ENCODE measurements at places on chromosomes 2 and 18. TPM values are rescaled to one million over a fixed set of nuclear protein-coding genes. Genes with fewer than 3 reads are reported as not detected.

Gene UGT1A10
- not detected for total RNA-seq

Gene LGALSL
- total RNA-seq = 0.34 TPM

Gene SP140
- total RNA-seq = 2.0 TPM

Gene GALNT3
- 0.59 TPM for total RNA-seq

Gene GORASP2
- total RNA-seq = 58.6 TPM

Gene CCDC178
- total RNA-seq = not detected

Gene CNOT9
- 138 TPM for total RNA-seq

Gene AQP12B
- total RNA-seq = not detected

Gene PXDN
- 115 TPM for total RNA-seq

Gene THUMPD2
- 8.9 TPM for total RNA-seq

- DNase-seq = peak; percentile 57
Measured at GRCh38 chr2:174336501-174337336, 2.0 kb downstream of the SP9 start.

GRCh38 chr18:78652001-78652545 is 327.5 kb upstream of the SALL3 start:
- no peak for DNase-seq

DNA sequence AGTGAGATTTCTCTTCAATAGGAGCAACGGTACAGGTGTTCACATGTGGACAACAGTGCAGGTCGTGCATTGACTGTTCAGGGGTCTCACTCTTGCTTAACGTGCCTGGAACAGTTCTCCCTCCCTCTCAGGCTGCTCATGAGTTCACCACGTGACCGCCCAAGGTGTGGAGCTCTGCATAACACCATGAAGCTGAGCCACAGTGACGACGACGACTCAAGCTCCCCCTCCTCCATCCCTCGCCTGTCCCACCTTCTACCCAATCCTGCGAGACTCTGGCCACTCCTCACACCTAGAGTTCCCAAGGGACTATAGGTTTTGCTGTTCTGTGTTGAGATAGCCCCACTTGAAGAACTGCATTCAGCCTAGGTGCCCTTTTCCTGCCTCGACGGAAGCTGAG is 42.8 kb downstream of the STK25 start:
- no peak for DNase-seq

DNA sequence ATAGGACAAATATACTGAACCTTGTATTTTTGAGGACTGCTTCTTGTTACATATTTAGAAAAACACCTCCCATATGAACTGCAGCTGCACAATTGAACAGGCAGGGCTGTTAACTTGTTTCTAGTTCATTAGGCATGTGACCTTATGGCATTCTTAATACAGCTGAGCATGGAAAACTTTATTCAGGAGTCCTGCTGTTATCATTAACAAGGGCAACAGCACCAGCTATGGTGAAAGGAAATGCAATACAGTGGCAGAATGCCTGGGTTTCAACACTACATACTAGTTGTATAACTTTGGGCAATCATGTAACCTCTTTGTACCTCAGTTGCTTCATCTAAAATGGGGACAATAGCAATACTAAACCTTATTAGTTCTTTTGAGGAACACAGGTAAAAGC is 71.8 kb downstream of the GDF7 start:
- DNase-seq = no peak

GRCh38 chr2:190842606-190843104 is 38.0 kb upstream of the GLS start:
- no peak for DNase-seq

- DNase-seq = no peak
Measured at GRCh38 chr18:27983780-27984179, 193.2 kb downstream of the CDH2 start.

- no peak for DNase-seq
Measured at GRCh38 chr2:206092297-206092696, 6.3 kb upstream of the INO80D start.

- DNase-seq = peak; percentile 31
Measured at GRCh38 chr2:9430316-9431293, 7.2 kb downstream of the CPSF3 start.

- DNase-seq = no peak
Measured at GRCh38 chr2:3272761-3273160, 104.9 kb downstream of the EIPR1 start.

- DNase-seq = peak; percentile 74
Measured at GRCh38 chr2:45009928-45010701, 863 bp upstream of the SIX2 start.

DNA sequence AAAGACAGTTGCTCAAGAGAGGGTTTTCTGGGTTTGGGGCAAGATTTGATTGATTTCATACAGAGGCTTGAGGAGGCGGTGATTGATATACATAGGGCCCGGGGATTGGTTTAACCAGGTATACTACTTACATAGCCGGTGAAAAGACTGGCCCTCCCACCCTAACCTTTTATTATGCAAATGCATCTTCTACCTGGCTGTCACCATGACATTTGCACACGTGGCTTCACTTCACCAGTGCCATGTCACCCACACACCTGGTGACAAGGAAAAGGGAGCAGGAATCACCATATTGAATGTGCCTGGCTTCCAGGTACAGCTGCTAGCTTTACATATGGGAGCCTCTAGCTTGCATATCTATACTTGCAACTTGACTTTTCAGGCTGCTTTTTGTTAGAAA is 9.7 kb downstream of the ERMN start:
- no peak for DNase-seq

GRCh38 chr2:88099798-88100488 is 27.9 kb downstream of the FABP1 start:
- peak; percentile 2 for DNase-seq

- DNase-seq = no peak
Measured at GRCh38 chr2:109264595-109265328, 135.8 kb downstream of the SH3RF3 start.

GRCh38 chr2:38269421-38269820 is 107.7 kb downstream of the ATL2 start:
- peak; percentile 28 for DNase-seq

DNA sequence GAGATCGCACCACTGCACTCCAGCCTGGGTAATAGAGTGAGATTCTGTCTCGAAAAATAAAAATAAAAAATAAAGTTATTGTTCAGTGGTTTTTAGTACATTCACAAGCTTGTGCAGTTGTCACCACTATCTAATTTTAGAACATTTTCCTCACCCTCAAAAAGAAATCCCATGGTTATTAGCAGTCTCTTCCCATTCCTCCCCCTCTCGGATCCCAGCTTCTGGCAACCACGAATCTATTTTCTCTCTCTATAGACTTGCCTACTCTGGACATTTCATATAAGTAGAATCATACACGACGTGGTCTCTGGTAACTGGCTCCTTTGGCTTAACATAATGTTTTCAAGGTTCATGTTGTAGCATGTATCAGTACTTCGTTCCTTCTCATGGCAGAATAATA is 38.6 kb downstream of the CABLES1 start:
- no peak for DNase-seq

DNA sequence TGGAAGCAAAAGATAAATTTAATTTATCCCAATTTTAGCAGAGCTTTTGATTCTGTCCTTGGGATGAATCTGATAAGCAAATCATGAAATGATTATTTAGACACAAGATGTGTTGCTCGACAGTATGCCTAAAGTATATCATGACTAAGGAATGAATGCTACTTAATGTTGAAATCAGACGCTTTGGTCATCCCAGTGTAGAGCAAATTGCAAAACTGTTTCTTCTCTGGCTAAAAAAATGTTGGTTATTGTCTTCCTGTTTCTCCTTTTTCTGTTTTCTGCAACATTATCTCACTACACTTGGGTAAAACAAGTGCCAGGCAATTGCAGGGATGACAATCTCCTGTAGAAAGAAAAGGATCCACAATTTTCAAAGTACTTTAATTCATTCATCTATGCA is 66.4 kb downstream of the BABAM2 start:
- DNase-seq = peak; percentile 38

- DNase-seq = no peak
Measured at GRCh38 chr2:3399829-3400228, 20.3 kb downstream of the TRAPPC12 start.

DNA sequence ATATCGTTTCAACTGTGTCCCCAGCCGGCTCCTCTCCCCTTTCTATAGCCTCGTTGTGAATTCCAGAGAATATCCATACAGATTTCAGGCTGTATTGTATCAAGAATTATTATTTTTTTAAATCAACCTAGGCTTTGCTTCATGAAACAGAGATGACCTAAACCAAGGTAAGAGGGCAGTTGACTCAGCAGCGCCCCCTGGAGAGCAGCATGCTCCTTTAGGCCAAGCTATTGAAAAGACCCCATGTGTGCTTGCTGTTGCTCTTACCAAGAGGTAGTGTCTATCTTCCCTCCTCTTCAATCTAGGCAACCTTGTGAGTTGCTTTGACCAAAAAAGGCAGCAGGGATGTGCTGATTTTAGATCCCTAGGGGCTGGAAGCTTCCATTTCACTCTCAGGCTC is 426.7 kb upstream of the SMIM21 start:
- no peak for DNase-seq

- DNase-seq = peak; percentile 78
Measured at GRCh38 chr18:49048396-49049020, 97.7 kb upstream of the SMAD7 start.

DNA sequence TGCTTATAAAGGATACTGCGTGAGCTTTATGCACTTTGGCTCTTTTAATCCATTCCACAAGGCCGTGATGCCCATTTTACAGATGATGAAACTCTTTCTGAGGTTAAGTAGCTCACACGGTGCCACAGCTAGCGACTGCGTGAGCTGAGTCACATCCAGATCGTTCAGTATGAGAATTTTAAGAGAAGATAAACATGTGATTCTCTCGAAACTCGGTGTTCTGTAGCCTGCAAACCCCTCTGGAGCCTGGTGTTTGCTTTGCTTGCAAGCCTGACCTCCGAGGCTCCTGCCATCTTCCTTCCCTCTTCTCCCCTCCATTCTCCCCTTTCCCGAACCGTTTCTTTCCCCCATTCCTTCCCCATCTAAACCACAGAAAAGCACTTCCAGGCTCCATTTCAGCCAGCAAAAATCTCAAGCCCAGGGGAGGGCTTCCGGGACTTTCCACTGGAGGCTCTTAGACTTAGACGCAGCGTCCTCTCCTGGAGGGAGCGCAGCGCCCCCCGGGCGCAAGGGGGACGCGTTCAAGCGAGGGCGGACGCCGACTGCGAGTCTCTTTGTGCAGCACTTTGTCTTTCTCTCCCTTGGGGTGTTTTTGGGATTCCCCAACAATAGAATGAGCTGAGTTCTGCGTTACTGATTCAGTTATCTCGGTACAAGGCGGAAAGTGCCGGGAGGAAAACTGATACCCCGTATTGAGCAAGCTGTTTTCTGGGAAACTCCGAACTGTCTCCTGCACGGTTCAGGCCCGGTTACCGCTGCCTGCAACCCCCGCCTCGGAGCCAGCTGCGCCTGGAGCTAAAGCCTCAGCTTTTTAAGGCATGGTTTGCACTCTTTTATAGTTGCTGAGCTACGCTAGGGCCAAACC is 38.0 kb downstream of the CYP1B1 start:
- DNase-seq = peak; percentile 78

DNA sequence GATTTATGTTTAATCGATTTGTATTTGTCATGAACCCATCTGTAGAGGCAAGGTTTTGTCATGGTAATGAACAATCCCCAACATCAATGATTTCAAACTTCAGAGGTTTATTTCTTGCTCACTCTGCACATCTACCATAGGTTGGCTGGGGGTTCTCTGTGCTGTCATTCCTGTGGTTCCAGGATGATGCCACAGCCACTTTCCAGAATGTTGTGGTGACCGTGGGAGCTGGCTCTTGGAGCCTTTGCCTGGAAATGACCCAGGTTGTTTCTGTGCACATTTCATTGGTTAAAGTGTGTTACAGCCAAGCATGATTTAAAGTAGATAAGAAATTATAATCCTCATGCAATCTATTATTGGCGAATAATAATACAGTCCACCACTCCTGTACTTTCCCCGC is 28.2 kb upstream of the EPAS1 start:
- DNase-seq = peak; percentile 87

GRCh38 chr2:74593826-74594772 is 39.6 kb downstream of the DOK1 start:
- DNase-seq = peak; percentile 45

- DNase-seq = no peak
Measured at GRCh38 chr2:203209538-203209937, 29.3 kb upstream of the CYP20A1 start.

- DNase-seq = no peak
Measured at GRCh38 chr2:218089259-218089658, 20.2 kb downstream of the RUFY4 start.

- DNase-seq = no peak
Measured at GRCh38 chr2:479490-480176, 191.7 kb upstream of the ALKAL2 start.

DNA sequence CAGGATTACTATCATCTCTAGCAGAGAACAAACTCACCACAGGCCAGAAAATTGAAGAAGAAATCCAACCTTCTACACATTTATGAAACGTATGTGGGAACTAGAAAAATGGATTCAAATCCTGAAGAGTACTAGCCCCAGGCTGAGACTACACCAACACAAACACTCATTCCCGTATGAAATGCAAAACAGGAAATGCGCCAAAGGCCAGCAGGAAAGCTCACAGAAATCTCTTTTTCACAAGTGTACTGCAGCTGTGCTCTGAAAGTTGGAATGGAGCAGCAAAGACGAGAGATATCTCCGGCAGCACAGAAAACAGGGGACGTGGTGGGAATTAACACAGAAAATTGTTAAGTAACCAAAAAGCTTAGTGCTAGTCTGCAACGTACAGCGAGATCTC is 913.5 kb downstream of the TDRD15 start:
- DNase-seq = peak; percentile 7

DNA sequence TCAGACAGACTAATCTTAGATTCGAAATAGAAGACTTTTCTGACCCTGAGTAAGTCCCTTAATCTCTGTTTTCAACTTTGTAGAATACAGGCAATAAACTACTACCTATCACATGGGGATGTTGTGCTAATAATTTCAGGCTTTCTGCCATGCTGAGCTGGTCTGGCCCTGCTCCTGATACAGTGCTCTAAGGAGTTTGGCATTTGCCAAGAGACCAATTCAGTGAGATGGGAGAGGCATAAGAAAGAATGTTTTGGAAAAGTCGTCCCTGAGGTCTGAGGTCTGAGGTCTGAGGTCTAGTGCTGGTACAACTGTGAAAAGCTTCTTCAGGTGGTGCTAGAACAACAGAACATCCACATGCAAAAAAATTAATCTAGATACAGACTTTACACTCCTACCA is 35.9 kb upstream of the SP3 start:
- no peak for DNase-seq

All from M059J (cell line).